Activated CD4-positive, CD25-positive, alpha-beta regulatory T cell (primary cell): ENCODE measurements at places on chromosomes 12 and 14.

DNA sequence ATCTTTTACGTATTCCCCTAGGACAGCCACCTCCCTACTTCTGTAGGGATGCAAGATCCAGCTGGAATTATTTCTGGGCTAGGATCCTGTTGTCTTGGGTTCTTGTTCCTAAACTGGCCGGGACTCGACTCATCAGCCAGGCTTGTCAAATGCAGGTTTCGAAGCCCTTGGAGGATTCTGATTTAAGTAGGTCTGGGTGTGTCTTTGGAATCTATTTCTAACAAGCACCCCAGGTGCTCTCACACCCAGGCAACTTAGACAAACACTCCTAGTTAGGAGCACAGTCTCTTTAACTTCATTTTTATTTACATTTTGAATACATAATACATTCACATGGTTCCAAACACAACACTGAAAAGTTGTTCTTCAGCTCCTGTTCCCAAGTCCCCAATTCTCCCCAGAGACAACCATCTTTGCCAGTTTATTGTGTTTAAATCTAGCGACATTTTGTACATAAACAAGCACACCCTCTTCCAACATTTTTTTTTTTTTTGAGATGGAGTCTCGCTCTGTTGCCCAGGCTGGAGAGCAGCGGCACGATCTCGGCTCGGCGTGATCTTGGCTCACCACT, 20.9 kb downstream of the MORN3 start:
- no peak for DNase-seq

DNA sequence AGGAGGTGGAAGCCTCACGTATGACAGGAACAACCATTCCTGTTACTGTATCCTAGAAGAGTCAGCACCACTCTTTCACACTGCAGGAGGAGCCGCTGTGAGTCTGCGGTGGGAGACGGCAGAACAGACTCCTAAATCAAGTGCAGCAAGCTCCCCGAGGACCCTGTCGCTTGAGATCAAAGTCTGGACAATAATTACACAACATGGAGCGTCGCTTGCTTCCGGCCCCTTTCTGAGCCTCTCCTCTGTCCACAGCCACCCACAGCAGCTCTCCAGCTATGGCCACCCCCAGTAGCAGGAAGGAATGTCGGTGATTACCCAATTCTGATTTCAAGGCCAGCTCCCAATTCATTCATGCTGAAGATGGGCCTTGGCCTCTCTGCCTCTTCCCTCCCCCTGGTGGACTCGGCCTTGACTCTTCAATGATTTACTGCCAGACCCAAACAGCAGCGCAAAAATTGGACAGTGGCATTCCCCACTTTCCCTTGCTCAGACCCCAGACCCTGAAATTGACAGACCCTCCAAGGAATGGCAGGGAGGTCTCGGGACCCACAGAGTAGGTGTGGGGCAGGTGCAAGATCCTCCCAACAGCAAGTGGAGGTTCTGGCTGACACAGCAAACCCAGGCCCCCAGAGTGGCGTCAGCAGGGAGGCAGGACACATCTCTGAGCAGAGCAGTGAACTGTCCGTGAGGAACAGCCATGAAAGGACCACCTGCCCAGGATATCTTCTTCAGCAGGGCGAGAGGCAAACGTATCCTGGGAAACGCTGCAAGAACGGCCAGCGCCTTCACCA, 272.7 kb upstream of the DIO3 start:
- no peak for DNase-seq

DNA sequence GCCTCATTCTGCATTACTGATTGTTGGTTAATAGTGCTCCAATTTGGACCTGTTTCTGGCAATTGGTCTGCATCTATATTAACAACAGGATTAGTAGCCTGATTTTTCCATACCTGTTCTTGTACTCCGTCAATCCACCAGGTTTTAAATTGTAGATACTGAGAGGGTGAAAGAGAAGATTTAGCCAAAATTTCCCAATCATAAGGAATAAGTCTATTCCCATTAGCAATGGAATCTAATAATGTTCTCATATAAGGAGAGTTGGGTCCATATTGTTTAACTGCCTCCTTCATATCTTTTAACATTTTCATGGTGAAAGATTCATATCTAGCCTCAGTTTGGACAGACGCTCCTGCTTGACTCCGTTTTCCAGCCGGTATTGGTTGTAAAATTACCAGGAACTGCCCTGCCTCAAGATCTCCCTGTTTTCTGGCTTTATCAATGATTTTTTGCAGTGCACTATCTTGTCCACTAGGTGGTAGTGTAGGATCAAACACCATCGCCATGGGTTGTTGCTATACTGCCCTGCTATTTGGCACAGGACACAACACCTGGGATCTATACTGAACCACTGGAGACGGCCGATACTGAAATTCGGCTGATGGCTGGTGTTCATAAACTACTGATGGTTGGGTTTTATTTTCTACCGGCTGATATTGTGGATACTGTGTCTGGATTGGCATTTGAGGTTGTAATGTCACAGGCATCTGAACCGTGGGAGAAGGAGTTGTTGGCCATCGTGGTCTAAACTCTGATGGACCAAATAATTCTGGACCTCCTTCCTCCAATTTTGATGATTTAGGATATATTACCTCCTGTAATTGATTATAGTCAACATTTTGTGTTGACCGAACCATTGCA, 25.2 kb downstream of the DHRS4L2 start:
- DNase-seq = peak; percentile 13

- DNase-seq = no peak
Measured at GRCh38 chr14:61268812-61269211, 12.3 kb downstream of the TMEM30B start.

- no peak for DNase-seq
Measured at GRCh38 chr12:132194556-132194955, 50.3 kb downstream of the NOC4L start.

GRCh38 chr12:1147821-1148220, 156.8 kb downstream of the ERC1 start:
- DNase-seq = no peak

GRCh38 chr12:98738002-98738401, 92.9 kb downstream of the APAF1 start:
- no peak for DNase-seq
